Stimulated activated CD4-positive, alpha-beta T cell treated with anti-CD3 and anti-CD28 coated beads, Interleukin-4, amount 100 ng/mL, for 1 hour (primary cell): ENCODE measurements at places on chromosomes 16 and 17.

GRCh38 chr17:67312265-67312664, 54.1 kb downstream of the PSMD12 start:
- DNase-seq: no peak

DNA sequence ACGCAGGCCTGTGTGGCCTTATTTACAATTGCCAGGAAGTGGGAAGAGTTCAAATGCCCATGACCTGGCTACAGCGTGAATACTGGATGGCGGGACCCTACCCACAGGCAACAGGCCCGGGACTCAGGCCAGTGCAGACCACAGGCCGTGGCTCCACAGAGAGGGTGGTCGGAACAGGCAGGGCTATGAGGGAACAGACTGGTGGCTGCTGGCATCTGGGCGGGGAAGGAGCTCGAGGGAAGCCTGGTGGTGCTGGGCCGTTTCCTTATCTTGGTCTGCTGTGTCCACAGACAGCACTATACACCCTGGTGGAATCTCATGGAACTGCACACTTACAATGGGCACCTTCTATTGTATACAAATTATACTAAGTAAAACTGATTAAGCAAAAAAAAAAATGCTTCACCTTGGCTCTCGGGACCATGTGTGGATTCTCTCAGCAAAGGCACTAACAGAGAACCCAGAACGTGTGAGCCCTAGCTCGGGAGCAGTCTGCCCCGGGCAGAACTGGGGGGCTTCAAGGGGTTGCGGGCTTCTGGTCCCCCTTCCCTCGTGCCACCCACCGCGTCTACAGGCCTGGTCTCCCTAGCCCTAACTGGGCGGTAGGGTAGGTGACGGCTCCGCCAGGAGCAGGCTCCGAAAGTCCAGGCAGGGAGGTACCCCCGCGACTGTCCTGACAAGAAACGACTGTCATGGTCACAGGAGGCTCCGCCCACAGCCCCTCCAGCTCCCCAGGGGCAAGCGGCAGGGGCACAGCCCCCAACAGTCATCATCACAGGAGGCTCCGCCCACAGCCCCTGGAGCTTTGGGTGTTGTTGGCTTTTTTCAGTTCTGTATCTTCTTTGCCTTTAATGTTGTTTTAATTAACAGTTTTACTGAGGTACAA, 21.8 kb downstream of the CEP131 start:
- no peak for DNase-seq

DNA sequence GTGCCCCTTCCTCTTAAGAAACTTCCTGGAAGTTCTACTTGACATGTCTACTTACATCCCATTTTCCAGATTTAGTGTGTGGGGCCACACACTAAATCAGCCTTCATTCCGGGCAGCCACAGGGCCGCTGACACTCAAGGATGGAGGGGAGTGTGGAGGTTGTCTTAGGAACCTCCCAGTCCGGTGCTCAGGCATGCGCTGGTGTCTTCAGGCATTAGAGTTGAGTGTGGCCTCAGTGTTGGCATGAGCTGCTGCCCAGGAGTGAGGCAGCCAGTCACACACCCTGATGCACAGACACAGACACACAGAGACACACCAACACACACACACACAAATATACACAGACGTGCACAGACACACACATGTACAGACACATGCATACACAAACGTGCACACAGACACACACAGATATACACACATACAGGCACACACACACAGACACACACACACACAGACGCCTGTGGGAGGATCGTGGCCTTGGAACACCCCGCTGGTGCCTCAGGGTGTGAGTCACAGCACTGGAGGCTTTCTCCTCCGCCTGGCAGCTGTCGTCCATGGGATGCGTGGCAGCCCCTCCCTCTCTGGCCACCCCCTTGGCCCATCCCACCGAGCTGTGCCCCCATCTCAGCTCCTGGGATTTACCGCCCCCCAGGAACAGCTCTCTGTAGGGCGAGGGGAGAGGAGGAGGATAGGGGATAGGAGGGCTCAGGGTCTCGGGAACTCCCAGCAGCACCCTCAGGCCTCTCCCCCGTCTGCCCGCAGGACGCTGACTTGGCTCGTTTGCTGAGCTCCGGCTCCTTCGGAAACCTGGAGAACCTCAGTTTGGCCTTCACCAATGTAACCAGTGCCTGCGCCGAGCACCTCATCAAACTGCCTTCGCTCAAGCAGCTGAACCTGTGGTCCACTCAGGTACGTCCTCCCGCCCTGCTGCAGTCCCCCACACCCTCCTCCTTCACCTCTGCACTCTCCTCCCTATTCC, 75.6 kb upstream of the PLCG2 start:
- no peak for DNase-seq

- DNase-seq: no peak
Observed at GRCh38 chr17:34414339-34414738, 51.3 kb upstream of the CCL1 start.

DNA sequence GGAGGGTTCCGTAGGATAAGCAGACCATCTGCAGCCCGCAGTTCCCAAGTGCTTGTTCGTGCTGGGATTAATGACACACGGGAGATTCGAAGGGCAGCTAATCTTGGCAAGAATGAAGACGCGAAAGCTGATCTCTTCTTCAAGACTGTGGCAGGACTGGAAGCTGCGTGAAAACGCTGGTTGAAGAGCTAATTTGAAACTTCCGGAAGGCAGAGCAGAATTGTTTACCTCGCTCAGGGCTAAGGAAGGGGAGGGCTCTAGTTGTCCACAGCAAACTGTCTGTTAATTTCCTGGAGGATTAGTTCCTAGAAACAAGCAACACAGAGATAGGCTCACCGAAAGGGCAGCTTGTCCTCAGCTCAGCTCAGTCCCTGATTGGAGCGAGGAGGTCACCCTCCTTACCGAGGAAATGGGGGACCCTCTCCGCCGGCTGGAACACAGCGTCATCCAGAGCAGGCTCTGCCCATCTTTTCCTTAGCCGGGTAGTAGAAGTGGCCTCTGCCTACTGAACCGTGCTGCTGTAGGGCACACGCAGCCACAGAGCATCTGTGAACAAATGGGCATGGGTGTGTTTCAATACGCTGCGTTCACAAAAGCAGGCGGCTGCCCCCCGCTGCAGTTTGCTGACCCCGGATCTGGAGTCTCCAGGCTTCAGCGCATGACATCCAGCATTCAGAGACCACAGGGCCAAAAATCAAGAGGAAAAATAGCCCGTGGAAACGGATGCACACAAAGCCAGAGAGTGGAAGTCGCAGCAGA, 16.7 kb upstream of the BAIAP2 start:
- no peak for DNase-seq

- no peak for DNase-seq
Observed at GRCh38 chr16:48335961-48336360, 49.3 kb downstream of the SIAH1 start.

- DNase-seq: no peak
Observed at GRCh38 chr16:50323335-50324011, 45.3 kb downstream of the BRD7 start.

DNA sequence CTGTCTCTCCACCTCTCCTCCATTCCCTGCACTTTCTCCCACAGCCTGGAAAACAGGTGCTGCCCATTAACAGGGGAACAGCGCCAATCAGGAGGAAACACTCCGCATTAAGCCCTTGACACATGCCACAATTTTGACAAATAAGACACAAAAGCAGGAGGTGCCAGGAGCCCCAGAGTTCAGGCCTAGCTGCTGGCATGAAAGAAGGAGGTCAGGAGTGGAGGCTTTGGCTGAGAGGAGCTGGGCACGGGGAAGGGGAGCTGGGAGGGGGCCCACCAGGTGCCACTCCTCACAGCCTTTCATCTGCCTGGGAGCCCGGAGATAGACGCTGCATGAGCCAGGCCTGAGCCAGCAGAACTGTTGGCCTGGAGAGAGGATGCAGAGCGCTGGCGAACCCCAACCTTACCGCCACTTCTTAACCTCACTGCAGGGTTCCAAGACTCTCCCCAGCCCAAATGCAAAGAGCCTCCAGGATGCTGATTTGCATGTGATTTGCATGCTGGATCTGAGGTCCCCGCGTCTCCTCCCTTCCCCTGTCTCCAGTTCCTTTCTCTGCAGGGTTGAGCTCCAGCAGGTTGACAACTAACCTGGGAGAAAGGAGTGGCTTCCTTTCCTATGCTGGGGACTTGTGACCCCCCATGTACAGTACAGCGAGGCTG, 139.8 kb upstream of the SDK2 start:
- no peak for DNase-seq

- no peak for DNase-seq
Observed at GRCh38 chr17:19457046-19457445, 46.0 kb downstream of the RNF112 start.

DNA sequence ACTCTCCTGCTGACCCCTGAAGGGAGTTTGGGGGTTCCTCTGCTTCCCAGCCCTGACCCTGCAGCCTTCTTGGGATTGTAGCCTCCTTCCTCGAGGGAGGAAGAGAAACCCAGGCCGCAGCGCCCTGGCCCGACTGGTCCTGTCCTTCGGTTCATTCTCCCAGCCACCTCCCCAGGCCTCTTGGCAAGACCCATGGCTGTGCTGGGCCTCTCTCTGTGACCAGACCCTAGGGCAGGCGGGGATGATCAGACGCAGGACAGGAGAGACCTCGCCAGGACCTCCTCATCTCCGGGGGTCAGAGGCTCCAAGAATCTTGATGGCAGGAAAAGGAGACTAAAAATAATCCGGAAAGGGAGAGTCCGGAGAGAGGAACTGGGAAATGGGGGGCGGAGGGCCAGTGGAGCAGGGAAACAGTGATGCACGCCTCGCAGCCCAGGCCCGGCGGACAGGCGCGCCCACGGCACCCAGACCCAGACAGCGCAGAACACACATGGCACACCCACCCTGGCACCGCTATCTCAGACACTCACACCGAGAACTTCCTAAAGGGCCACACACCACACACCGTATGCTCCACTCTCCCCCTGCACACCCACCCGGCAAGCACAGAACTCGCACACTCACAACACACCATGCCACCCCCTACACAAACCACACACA, 1.2 kb downstream of the ARHGEF15 start:
- no peak for DNase-seq
